ENCODE measurements at places on chromosomes 3 and 15. TPM values are rescaled to one million over a fixed set of nuclear protein-coding genes. Genes with fewer than 3 reads are reported as not detected.

The ALDH1A2 gene
- total RNA-seq = not detected

DNA sequence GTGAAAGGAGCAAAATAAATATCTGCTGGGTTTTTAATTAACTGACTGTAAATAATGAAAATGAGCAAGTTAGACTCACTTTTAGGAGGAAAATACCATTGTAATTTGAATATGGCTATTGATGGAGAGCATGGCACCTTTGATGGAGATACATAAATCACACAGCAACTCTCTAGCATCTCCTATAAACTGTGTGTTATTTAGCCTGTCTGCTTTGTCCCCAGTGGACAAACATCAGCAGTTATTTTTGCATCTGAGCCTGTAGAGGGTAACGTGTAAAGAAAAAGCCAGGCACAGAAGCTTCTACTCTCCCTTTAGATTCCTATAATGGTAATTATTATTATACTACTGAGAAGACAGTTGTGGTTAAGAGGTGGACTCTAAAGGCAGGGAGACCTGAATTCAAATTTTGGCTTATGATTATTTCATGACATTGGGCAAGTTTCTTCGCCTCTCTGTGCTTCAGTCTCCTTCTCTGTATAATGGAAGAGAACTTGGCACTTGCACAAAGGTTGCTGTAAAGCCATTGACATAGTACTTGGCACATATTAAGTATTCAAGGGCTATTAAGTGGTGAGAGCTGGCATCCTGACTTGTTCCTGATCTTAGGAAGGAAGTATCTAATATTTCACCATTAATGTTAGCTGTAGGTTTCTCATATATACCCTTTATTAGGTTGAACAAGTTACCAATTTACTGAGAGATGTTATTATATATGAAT, 289.5 kb upstream of the TRIM42 start:
- no peaks in the 10 kb centered on the region for H3K4me1 ChIP-seq
- no peaks in the 10 kb centered on the region for H3K36me3 ChIP-seq
- H3K27ac ChIP-seq = no peak overlapping the region
- no peak overlapping the region for H3K4me3 ChIP-seq
- H3K27me3 ChIP-seq = no peaks in the 10 kb centered on the region

DNA sequence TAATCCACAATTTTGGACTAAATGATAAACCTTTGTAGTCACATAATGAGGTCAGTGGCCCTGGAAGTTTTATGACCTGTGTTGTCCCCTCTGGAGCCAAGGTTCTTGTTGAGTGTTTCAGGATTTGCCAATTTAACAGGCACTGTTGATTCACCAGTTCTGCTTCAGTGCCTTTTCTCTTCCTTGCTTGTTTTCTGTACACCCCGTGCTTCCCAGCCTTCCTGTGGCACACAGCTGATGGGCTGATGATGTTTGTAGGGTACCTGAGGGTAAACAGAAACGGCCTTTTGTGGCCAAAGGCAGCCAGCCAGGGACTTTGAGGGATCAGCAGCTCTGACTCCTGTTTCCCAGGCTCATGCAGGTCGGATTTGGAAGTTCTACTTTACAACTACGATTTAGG, 13.3 kb downstream of the GYG1 start:
- H3K4me3 ChIP-seq = no peak overlapping the region
- peaks cover 21% of the 10 kb centered on the region for H3K4me1 ChIP-seq
- H3K36me3 ChIP-seq = peaks cover 15% of the 10 kb centered on the region
- DNase-seq = no peak
- H3K27me3 ChIP-seq = no peaks in the 10 kb centered on the region

DNA sequence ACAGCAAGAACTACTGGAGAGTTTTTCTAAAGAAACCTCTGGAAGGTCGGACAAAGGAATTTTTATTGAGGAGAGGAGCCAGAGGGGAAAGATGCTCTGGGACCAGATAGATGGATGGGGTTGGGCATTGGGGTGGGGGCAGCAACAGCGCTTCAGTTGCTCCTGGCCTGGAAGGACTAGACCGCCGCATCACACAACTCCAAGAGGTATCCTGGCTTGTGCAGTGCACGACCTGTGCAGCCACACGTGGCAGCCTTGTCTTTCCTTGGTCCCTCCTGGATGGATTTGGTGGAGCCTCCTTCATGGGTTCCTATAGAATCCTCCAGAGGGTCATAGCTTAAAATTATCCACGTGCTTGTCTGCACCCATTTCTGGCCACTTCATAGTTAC, 23.0 kb downstream of the MAGEF1 start:
- H3K4me3 ChIP-seq = no peak overlapping the region
- DNase-seq = no peak
- H3K27me3 ChIP-seq = peaks cover 5% of the 10 kb centered on the region

The MRAS gene
- 0.28 TPM for total RNA-seq

The AP3B2 gene
- total RNA-seq = 0.61 TPM

DNA sequence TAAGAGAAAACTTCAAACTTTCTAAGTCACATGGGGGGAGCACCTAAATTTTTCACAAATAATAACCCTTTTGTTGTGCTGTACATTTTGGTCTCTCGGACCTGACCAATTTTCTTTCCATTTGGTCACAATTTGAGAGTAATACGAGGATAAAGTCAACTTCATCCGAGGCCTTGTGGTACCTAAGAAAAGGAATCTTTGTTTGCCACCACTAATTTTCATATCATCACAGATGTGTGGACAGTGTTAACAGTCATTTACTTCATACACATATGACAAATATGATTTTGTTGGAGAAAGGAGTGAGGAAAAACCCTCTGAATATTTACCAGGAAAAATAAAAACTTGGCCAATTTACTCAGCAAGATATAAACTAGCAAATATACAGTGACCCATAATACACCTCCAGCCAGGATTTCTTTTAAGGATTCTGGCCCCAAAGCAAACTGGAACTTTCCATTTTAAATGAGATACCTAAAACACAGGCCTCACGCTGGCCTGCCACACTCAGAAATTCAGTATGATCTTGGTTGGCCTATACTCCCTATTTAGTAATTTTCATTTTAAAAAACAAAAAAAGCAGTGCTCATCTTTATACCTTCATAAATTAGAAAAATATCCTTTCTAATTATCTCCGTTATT, 40.7 kb downstream of the VGLL4 start:
- no peak for DNase-seq
- H3K4me1 ChIP-seq = peaks cover 4% of the 10 kb centered on the region
- H3K27ac ChIP-seq = no peak overlapping the region
- H3K36me3 ChIP-seq = peaks cover 16% of the 10 kb centered on the region
- no peaks in the 10 kb centered on the region for H3K27me3 ChIP-seq
